ENCODE measurements at places on chromosomes 12 and 14. TPM values are rescaled to one million over a fixed set of nuclear protein-coding genes. Genes with fewer than 3 reads are reported as not detected.

Gene TAS2R31
- total RNA-seq = 3.0 TPM

Gene GEMIN2
- total RNA-seq = 21.2 TPM

Gene SPTB
- not detected for total RNA-seq

Gene RPGRIP1
- total RNA-seq = not detected

Gene RAPGEF3
- total RNA-seq = 0.15 TPM

Gene DBX2
- not detected for total RNA-seq

Gene ZC2HC1C
- total RNA-seq = 3.1 TPM

Data from activated CD4-positive, alpha-beta T cell treated with anti-CD3 and anti-CD28 coated beads, Interleukin-2, amount 10 ng/mL, durations not matched to agents 7 days and 5 days (primary cell).